ENCODE measurements at places on chromosomes 16 and 17. TPM values are rescaled to one million over a fixed set of nuclear protein-coding genes. Genes with fewer than 3 reads are reported as not detected.

PAM16 gene
- 41.7 TPM for total RNA-seq

ADAD2 gene
- 0.13 TPM for total RNA-seq

MPP2 gene
- 2.8 TPM for total RNA-seq

FLYWCH2 gene
- 87.7 TPM for total RNA-seq

C1QL1 gene
- 2.2 TPM for total RNA-seq

CBX4 gene
- total RNA-seq, result 12.2 TPM

SDR42E1 gene
- total RNA-seq, result 5.5 TPM

CD79B gene
- not detected for total RNA-seq

VTN gene
- total RNA-seq, result 0.13 TPM

CNGB1 gene
- not detected for total RNA-seq
